ENCODE measurements at places on chromosomes 5 and 9.

DNA sequence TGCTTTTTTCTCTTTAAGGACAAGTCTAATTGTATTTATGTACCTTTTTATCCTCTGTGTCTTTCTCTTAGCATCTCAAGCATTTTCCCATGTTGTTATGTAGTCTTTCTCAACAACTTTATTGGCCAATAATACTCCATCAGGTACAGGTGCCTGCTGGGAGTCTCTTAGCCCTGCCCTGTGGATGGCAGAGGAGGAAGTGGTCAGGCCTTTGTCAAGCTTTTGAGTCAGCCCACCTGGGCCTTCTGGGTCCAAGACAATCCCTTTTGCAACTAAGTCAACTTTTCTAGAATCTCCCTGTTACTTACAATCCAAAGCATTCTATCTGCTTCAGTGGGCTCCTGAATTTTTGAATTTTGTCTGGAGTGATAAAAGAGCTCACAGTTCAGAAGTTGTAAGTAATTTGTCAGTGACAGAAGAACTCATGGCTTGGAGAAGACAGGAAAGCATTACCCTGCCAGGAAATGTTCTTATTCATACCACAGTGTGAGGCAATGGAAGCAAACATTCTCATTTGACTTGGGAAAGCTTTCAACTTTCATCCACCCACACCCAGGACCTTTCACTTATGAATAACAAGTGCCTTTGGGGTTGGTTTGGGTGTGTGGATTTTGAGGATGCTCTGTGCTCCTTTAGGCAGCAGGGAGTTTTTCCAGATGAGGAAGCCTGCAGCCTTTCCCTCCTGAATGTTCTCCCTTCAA is 200.0 kb upstream of the S1PR3 start:
- DNase-seq = peak; percentile 23

DNA sequence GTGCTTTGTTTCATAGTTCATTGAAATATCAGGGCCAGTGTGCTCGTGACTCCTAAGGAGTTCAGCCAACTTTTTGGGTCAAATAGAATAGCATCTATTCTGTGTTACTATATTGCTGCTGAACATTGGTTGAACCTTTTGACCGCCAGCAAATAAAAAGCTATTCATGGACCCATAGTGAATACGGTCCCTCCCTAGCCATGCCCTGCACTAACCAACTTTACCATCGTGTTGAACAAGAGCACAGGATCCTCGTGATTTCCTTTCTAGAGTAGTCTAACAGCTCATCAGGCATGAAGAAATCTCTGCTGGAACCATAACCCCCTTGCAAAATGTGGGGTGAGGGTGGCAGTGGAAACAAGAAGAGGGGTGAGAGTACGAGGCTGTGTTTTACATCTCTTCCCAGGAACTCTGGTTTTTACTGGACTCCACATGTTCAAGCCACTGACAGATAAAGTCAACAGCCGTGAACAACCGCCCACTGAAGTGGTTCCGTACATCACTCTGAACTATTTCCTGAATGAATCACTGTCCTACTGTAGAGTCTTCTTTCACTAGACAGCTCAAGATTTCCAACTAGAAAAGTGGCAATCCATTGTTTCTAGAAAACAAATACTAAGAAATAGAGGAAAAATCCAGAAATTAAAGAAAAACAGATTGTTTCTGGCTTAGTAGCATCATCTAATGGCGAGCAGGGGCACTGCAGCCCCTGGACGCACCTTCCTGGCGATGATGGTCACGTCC is 70.1 kb upstream of the SPATA31E1 start:
- DNase-seq = peak; percentile 30

- DNase-seq = no peak
Measured at GRCh38 chr5:159224471-159224870, 15.1 kb upstream of the RNF145 start.

- no peak for DNase-seq
Measured at GRCh38 chr5:136906545-136906944, 541.2 kb upstream of the TRPC7 start.

DNA sequence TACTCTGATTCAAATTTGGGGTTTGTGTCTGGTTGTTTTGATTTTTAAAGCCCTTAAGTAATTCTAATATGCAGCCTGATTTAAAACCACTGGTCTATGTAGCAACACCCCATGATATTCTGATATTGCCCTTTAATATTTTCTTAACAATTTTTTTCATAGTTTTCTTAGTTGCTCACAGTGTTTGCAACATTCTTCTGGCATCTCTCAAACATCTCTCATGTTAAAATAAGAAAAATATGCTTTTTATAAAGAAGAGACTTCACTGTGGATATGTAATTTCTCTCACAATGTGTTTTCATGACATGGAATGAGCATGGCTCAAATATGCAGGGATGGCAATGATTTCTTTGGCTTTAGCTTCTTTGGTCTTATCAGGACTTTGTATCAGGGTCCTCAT is 183.7 kb downstream of the TAF11L14 start:
- DNase-seq = no peak

- no peak for DNase-seq
Measured at GRCh38 chr5:117077142-117077541, 502.5 kb upstream of the SEMA6A start.

DNA sequence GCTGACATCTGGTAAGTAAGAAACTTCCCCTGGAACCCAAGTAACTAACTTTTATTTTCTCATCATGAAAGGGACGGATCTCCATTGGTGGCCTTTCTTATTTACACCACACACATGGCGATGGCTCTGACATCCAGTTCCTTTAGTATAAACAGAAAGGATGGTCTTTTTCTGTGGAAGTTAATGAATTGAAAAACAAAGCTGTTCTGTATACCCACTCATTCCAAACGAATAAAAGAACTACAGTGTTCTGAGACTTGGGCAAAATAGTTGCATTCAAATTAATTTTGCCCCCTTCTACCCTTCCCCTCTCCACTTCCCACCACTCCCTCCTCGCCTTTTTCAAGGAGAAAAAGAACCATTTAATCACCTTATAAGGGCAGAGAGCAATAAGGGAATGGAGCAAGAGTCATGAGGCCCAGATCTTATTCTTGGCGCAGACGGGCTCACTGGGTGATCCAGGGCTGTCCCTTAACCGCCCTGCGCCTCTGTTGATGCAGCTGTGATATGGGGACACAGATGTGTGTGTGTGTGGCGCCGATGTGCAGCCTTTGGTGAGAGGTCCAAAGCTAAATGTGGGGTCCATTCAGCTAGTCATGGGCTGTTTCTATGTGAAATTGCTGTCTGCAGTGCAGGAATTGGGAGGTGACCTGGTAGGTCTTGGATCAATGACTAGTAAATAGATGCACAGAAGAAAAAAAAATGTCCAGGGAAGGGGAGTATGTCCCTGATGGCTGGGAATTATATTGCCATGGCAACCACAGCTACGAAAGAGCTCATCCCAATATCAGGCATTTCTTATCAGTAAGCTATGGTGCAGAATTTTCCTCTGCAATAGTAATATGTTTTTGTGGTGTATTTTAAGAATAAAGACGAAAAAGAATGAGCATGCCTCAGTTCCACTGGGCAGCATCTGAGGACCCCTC is 141.5 kb upstream of the ERCC6L2 start:
- DNase-seq = no peak

- no peak for DNase-seq
Measured at GRCh38 chr5:57171816-57172465, 1.9 kb upstream of the GPBP1 start.

DNA sequence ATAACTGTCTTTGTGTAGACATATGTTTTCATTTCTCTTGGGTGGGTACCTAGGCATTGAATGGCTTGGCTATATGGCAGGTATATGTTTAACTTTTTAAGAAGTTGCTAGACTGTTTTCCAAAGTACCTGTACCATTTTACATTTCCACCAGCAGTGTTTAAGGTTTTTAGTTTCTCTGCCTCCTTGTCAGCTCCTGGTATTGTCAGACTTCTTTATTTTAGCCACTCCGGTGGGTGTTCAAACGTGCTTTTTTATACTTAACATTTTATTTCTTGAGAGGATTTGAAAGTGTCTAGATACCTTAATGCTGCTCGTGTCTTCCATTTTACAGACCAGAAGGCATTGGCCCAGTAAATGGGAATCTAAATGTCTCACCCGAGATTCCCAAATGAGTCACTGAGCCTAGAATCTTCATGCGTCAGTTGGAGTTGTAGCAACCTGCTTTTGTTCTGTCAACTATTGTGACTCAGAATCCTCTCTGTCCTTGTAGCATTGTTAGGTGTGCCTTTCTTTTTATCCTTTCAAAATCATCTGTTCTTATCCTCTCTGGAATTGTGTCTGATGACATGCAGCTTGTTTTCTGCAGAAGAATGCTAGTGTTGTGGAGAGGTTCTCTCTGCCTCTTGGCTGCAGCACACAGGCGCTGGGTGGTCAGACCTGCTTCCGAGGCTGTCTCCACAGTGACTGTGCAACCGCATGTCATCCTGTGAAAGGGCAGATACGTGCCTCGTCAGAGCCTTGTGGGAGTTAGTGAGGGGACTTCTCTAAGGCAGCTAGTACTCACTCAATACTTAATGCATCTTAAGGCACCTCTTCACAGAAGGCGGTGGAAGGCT is 291.8 kb downstream of the AOPEP start:
- peak; percentile 68 for DNase-seq

DNA sequence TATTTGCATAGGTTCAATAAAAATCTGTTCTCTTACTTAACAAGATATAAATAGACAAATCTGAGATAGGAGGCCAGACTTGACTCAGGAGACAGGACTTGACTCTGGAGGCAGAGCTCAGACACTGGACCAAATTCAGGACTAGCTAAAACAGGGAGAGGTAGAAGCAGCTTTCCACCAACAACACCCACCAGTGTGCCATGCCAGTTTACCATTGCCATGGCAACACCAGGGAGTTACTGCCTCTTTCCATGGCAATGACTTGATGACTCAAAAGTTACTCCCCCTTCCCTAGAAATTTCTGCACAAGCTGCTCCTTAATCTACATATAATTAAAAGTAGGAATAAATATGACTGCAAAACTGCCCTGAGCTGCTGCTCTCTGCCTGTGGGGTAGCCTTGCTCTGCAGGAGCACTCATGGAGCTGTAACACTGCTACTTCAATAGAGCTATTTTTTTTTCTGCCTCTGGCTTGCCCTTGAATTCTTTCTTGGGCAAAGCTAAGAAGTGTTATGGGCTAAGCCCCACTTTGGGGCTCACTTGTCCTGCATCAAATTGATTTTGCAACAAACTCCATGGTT is 473.0 kb downstream of the PLK2 start:
- no peak for DNase-seq
